ENCODE measurements at places on chromosomes 6 and 20.
A peak's percentile ranks its signal among the peaks of the same experiment; 100 is the strongest.

DNA sequence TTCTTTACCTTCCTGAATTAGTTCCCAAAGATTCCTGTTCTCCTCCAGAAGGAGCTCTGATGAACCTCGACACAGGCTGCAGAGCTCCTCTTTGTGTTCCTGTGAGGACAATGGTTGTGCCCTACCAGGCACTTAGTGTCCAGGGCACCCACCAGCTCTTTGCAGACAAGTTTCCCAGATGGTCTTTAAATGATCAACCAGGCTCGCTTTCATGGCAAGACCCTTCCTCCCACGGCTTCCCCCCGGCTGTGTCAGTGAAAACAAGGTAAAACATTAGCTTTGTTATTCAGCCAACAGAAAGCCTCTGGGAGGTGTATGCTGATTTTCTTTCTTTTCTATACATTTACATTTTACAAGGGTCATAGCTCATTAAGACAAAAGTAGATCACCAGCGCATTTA lies 32.3 kb upstream of the CNKSR3 start:
- DNase-seq, result no peak

GRCh38 chr6:169221264-169221663 lies 32.4 kb downstream of the THBS2 start:
- DNase-seq, result no peak

DNA sequence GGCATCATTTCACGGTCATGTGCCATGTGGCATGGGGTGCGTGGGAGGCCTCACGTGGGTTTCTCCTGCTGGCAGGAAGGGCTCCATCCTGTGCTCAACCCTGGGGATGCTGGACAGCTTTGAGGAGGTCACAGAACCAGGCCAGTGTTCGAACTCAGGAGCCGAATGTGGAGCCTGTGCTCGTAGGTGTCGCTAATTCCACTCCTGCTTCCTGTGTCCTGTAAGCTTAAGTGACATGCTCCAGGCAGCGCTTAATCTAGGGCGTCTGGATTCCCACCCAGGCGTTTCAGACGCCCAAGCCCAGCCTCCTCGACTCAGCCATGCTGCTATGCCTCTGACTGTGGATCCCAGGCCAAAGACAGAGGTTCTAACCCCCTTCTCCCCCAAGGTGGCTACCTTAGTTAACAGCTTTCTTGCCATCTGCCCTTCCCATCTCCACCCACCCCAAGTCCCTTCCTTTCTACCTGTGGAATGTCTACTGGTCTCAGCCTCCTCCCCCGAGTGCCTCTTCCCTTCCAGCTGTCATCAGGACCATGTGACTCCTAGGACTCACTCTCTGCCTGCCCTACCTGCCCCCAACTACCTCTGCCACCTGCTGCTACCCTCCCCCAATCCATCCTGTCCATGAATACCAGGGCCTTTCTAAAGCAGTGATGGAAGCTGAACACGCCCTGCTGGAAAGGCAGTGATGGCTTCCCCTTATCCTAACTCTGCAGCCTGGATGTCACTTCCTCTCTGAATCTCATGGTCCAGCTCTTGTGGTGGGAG lies 255.1 kb downstream of the CDH26 start:
- no peak for DNase-seq

- DNase-seq, result no peak
These were observed 15.7 kb downstream of the TMEM242 start for GRCh38 chr6:157307661-157308060.

- no peak for DNase-seq
These were observed 22.4 kb downstream of the CALHM6 start for GRCh38 chr6:116483616-116484015.

- DNase-seq, result no peak
These were observed 44.9 kb downstream of the PNLDC1 start for GRCh38 chr6:159844737-159845645.

GRCh38 chr20:24953209-24953575 lies 4.1 kb downstream of the CST7 start:
- DNase-seq, result no peak

DNA sequence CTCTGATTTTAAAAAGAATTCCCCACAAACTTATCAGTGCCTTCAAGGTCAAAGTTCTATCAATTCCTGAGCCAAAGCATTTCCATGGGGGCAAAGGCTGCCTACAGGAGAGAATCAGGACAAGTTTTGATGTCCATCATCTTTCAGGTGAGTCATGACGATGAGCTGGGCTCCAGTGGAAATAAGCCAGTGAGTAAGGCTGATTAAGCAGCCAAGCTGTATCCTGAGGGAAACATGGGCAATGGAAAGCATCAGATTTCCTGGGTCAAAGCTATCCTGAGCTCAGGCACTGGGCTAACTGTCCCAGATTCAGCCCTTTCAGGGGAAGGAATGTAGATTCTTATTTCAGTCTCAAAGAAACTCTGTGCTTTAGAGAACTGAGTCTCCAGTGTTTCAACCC lies 377.4 kb downstream of the CD109 start:
- DNase-seq, result peak; percentile 25

- no peak for DNase-seq
These were observed 54.4 kb upstream of the RNF24 start for GRCh38 chr20:4069751-4070150.

GRCh38 chr6:130932921-130933320 lies 105.7 kb downstream of the SMLR1 start:
- no peak for DNase-seq

- no peak for DNase-seq
These were observed 260.3 kb downstream of the ALDH8A1 start for GRCh38 chr6:134689641-134690040.

DNA sequence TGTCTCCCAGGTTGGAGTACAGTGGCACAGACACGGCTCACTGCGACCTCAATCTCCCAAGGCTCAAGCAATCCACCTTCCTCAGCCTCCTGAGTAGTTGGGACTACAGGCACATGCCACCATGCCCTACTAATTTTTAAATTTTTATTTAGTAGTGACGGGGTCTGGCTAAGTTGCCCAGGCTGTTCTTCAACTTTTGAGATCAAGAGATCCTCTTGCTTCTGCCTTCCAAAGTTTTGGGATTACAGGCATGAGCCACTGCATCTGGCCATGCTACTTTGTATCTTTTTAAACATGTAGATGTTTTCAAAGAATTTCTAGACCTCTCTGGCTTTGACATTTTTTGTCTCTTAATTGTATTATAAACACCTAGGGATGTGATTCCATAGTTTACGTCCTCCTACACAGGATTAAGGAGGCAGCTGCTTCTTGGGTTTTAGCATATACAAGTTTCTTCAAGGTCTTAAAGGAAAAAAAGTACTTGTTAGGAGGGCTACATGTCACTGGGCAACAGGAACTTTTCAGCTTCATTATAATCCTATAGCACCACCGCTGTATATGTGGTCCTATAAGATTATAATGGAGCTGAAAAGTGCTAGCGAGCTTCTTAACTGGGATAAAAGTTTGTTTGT lies 1.3 kb downstream of the ADAT2 start:
- no peak for DNase-seq

DNA sequence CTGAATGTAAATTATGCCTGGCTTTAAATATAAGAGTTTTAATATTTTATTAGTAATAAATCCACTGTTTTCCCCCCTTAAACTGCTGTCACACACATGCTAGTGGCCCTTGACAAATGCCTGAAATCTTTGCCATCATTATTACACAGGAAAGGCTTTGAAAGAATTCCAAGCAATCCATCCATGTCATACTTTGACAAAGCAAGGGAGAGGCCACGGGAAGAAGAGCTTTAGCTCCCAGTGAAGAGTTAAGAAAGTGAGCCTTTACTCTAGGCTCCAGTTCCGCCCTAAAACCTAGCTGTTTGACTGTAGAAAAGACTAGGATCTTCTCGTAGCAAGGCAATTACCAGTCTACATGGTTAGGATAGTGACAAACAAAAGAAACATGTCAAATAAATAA lies 147.9 kb downstream of the GMDS start:
- no peak for DNase-seq

DNA sequence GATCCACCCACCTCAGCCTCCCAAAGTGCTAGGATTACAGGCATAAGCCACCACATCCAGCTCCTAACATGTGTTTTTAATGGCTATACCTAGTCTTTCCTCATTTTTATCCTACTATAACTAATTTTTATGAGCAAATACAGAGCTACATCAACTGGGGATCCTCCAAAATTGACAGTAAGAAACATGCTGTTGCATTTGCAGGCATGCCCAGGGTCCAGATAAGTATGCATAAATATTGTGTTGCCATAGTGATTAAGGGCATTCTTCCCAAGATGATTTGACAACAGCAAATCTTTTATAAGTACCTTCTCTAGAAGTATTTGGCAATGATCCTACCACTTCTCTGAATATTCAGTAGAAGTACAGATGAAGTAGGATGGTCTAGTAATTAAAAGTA lies 41.9 kb upstream of the MOXD1 start:
- no peak for DNase-seq

GRCh38 chr6:47242483-47243386 lies 67.0 kb downstream of the TNFRSF21 start:
- peak; percentile 61 for DNase-seq

GRCh38 chr6:107491138-107491609 lies 1.3 kb downstream of the SOBP start:
- no peak for DNase-seq

DNA sequence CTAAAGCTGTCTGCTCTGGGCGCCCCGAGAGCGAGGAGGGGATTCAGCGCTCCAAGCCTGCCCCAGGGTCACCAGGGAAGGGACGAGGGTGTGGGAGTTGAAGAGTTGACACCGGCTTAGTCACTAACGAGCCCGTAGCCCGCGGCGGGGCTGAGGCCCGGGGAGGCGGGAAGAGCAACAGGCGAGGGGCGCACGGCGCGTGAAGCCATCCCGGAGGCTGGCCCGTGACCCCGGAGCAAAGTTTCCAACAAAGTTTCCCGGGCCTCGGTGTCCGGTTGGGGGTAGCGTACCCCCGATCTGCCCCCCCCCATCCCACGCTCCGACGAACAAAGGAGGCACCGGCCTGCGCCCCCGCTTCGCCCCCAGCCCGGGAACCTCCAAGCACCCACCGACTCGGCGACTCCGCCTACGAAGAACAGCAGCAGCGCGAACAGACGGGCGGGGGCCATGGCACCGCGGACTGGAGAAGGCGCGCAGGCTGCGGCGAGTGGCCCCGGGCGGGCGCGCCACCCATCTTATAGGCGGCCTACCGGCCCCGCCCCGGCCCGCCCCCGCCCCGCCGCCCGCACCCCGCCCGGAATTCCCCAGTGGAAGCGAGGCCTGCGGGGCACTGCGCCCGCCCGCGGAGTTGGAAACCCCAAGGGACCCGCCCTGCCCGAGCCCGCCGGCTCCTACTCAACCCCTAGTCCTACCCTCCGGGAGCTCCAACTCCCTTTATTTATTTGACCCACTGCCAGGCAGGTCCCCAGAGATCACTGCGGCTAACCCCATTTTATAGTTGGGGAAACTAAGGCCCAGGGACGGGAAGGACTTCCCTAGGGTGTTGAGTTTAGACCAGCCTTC lies at the start of gene SDC4:
Gene SDC4, minus strand, starts transcription at position 489 of the 843 bp plus-strand sequence. Its CDS starts 40 bp downstream, at position 449.
- DNase-seq, result peak; percentile 84

GRCh38 chr6:56868687-56869086 lies 86.2 kb upstream of the BEND6 start:
- no peak for DNase-seq

GRCh38 chr6:149888093-149888492 lies 9.8 kb downstream of the RAET1E start:
- no peak for DNase-seq

DNA sequence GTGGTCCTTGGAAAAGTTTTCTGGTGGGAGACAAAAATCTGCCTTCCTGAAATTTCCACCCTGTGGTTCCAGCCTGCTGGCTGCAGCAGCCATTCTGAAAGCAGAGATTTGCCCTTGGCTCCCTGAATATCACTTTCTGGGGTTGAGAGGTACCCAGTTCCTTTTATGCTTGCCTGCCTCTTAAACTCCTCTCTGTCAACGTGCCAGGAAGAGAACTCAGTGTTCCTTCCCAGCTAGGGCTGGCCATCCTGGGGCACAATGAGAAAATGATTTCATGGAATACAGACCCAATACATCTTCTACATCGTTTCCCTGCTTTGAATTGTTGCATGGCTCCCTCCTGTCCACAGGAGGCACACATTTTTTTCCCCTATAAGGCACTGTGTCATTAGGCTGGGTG lies 1.6 kb upstream of the DSN1 start:
- DNase-seq, result no peak

- no peak for DNase-seq
These were observed 16.1 kb upstream of the SCGN start for GRCh38 chr6:25635886-25636317.

- no peak for DNase-seq
These were observed 170.4 kb downstream of the BCKDHB start for GRCh38 chr6:80276861-80277260.

GRCh38 chr6:121338956-121339355 lies 4.7 kb upstream of the TBC1D32 start:
- no peak for DNase-seq

GRCh38 chr6:167937948-167938911 lies 59.2 kb upstream of the KIF25 start:
- DNase-seq, result no peak

DNA sequence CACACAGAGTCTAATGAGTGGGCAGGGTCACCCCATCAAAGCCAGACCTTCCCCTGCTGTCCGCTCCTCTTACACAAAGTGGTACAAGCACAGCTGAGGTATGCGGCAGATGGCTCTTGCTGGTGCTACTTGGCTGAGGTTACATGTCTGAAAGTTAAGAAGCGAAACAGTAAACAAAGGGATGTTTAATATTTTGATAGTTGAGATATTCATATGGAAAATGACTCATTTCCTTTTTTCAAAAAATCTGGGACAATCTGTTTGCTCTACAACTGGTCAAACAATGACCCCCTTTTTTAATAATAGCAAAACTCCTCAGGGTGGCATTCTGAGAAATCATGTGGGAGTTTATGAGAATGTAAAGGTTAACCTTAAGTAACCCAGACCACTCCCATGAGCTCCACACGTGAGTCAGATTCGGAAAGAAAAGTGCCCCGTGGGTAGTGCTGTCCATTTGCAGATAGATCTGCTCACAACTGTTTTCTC lies 245.3 kb downstream of the TBXT start:
- DNase-seq, result no peak

DNA sequence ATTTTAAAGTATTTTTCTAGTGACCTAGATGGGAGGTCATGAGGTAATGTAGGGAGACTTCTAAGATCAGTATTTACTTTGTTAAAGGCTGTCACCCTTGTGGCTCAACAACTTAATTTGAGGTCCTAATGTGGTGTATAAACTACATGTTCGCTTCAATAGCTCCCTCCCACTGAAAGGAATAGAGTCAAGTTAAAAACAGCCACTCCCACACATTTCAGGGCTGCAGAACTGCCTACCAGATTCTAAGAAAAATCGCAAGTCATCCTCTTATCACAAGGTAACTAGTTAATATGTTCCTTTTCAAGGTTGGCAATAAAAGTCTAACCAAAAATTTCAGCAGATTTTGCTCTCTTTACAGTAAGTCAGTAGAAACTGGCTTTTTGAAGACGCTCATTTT lies 15.1 kb downstream of the GSTA1 start:
- no peak for DNase-seq

Data from T1000 (cell line).